ENCODE measurements at places on chromosomes 1 and 21.

- no peak for DNase-seq
Measured at GRCh38 chr1:24551960-24552571, 3.8 kb upstream of the NCMAP start.

DNA sequence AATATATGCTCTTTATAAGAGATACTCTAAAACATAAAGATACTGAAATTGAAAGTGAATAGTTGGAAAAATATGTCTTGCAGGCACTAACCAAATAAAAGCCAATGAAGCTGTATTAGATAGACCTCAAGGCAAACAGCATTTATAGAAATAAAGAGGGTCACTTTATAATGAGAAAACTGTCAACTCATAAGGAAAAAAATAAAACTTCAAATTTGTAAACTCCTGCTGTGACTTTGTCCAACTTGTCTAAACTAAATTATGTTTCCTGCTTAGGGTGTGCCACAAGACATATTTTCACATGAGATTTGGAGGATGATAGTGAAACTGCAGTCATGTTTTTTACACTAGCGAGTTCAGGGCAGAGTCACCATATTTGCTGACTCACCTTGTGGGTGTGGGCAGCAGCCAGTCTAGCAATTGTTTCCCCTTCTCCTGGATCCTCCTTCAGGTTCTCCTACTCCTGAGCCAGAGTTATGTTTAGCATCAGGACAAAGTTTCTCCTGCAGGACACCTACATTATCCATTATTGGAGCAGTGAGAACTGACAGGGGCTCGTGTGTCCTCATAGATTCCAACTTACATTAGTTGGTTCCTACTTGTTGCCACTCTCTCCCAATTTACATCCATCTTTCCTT lies 43.8 kb downstream of the CD53 start:
- DNase-seq, result no peak

DNA sequence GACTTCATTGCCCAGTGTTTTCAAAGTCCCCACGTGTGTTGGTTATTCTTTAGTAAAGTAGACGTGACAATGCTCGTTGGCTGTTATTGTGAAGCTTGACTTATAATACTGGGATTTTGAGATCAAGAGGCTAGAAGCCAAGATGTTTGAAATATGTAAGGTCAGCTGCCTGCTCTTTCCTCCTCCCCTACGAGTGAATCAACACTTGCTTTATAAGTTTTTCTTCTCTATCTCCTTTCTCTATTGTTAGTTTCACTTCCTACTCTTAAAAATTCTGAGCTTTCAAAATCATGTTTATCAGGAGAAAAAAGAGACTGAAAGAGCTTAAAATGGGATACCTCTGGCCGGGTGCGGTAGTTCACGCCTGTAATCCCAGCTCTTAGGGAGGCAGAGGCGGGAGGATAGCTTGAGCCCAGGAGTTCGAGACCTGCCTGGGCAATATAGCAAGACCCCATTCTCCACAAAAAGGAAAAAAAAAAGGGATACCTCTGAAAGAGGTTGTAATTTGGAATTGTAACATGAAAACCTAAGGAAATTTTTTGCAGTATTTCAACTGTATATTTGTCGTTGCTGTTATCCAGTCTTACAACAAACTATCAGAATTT lies 72.0 kb downstream of the EPB41 start:
- no peak for DNase-seq

DNA sequence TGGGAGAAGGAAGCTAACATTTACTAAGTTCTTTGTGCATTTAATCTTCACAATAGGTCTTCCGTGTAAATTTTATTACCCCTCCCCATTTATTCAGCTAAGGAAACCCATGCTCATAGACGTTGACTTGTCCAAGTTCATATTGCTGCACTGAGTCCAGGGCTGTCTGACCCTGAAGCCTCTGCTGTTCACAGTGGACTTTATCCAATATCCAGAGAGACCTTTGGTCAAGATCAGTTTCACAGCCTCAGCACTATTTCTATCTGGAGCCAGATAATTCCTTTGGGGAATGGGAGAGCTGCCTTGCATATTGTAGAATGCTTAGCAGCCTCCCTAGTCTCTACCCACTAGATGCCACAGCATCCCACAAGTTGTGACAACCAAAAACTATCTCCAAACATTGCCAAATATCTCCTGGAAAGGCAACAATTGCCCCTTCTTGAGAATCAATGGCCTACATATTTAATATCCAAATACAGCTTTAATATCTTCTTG lies 26.4 kb downstream of the ILDR2 start:
- no peak for DNase-seq

DNA sequence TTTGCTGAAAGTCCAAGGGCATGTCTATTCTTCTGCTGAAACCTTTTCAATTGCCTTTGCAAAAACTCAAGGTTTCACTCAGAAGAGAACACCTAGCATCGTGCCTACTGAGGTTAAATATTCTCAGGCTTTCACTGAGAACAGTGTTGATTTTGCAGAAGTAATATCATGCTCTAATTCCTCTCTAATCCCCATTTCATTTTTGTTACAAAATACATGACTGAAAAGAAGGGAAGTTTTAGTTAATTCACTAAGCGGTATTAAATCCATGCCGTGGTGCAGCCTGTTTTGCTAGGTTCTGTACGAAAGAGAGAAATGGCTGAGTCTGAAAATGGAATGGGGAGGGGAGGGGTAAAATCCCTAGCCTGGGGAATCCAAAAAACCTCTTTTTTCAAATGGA lies 163.2 kb upstream of the CAMK1G start:
- no peak for DNase-seq

- no peak for DNase-seq
Measured at GRCh38 chr1:162690672-162691434, 58.6 kb downstream of the DDR2 start.

- DNase-seq, result no peak
Measured at GRCh38 chr1:164858096-164858632, 299.2 kb downstream of the PBX1 start.

DNA sequence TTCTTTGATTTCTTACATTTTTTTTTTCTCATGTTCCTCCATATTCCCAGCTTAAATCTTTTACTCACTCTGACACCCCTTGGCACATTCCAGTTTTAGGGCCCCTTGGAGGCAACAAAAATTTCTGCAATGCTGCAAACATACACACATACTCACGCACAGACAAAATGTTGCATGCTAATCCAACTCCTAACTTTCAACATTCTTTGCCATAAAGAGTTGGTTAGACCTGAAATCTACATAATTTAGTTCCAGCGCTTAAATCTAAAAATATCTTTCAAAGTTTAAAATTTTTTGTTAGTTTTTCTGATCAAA lies 103.9 kb downstream of the PTPN14 start:
- DNase-seq, result no peak

DNA sequence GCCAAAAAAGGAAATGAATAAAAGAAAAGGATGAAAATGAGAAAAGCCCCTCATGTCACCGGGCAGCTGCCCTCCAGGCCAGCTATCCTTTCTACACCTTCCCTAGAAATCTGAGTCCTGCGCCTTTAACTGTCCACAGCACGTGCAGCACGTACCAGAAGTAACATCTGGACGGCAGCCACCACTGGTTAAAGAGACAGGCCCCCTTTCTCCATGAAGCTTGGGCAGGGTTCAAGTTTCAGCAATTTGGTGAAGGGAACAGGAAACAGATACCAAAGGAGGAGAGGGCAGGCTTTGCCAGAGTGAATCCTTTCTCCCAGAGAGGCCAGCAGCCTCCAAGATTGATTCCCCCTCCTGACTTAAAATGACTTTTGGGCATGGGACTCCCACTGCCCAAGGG lies 3.6 kb upstream of the KIAA2013 start:
- no peak for DNase-seq

GRCh38 chr21:46146856-46147255 lies 8.5 kb downstream of the FTCD start:
- DNase-seq, result no peak

GRCh38 chr1:40842207-40842606 lies 20.0 kb downstream of the CITED4 start:
- no peak for DNase-seq

DNA sequence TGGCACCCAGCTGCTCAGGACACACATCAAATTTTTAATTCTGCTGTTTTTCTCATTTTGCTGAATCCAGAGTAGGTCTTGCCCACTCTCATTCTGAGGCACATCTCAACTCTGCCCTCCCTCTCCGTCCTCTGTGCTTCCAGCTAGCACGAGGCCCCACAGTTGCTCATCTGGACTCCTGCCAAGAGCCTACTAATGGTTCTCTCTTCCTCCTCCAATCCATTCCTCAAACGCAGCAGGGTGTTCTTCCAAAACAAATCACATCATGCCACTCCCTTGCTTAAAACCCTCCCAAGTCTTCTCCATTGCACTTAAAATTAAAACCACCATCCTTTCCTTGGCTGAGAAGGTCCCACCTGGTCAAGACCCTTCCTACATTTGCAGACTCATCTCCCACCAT lies 49.8 kb upstream of the SCAF4 start:
- DNase-seq, result no peak

- DNase-seq, result no peak
Measured at GRCh38 chr1:61699911-61700851, 24.8 kb downstream of the TM2D1 start.

GRCh38 chr1:31368611-31369107 lies 4.2 kb downstream of the FABP3 start:
- DNase-seq, result no peak

DNA sequence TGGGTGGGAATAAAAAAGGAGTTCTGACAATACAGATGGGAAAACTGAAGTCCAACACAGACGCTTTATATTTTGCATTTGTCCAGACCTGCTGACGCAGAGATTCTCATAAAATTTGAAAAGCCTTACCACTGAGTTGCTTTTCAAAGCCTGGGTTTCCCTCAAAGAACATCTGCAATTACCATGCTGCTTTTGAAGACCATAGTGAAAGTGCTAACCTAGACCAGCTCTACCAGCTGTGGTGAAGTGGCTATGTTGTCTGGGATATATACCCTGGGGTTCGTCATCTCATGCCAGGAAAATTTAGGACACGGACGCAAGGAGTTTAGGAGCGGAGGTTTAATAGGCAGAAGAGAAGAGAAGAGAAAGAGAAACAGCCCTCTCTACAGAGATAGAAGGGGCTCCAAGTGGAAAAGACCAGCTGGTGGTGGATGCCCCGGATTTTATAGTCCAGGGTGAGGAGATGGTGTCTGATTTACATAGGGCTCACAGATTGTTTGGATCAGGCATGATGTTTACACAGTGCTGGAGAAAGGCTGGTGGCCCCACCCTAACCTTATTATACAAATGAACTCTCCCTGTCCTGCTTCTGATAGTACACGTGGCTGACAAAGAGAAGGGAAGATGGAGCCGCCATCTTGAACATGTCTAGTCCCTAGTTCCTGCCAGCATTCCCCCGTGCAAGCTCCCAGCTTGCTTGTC lies 73.8 kb downstream of the AK4 start:
- DNase-seq, result no peak

DNA sequence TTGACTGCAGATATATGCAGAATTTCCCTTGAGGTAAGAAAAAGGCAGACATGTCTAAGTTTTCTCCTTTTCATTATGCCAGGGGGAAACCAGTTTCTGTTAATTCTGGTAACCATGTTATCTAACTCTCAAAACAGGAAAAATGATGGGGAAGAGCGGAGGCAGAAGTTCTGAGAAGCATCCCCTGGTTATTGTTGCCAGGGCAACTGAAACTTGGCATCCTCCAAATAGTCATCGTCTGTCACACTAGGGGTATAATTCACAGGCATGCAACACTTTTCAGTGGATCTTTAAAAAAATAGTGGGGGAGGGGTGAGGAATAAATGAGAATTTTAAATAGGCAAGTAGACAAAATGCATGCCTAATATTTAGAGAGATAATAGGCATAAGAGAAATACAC lies 715.3 kb upstream of the CXADR start:
- no peak for DNase-seq

GRCh38 chr1:111720977-111721786 lies 18.0 kb downstream of the INKA2 start:
- no peak for DNase-seq

- no peak for DNase-seq
Measured at GRCh38 chr1:19009126-19009881, 52.8 kb upstream of the IFFO2 start.

- no peak for DNase-seq
Measured at GRCh38 chr1:56468518-56468917, 110.8 kb downstream of the PLPP3 start.

DNA sequence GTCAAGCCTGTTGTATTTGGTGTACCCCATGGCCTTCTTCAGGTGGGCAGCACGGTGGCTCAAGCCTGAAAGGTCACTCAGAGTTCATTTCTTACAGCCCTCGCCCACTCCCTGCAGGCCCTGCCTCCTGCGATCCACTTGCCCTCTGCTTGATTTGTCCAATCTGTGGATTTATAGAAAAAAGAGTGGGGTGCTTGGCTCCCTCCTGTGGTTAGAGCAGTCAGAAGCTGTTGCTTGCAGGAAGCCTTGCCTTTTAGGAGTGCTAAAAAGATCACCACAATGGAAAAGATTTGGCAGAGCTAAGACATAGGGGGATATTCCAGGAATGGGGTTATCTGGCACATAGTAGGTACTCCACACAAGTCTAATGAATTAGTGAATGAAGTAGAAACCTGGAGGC lies 108.0 kb upstream of the TRABD2B start:
- no peak for DNase-seq

GRCh38 chr1:11481019-11481418 lies 2.1 kb downstream of the DISP3 start:
- DNase-seq, result no peak

DNA sequence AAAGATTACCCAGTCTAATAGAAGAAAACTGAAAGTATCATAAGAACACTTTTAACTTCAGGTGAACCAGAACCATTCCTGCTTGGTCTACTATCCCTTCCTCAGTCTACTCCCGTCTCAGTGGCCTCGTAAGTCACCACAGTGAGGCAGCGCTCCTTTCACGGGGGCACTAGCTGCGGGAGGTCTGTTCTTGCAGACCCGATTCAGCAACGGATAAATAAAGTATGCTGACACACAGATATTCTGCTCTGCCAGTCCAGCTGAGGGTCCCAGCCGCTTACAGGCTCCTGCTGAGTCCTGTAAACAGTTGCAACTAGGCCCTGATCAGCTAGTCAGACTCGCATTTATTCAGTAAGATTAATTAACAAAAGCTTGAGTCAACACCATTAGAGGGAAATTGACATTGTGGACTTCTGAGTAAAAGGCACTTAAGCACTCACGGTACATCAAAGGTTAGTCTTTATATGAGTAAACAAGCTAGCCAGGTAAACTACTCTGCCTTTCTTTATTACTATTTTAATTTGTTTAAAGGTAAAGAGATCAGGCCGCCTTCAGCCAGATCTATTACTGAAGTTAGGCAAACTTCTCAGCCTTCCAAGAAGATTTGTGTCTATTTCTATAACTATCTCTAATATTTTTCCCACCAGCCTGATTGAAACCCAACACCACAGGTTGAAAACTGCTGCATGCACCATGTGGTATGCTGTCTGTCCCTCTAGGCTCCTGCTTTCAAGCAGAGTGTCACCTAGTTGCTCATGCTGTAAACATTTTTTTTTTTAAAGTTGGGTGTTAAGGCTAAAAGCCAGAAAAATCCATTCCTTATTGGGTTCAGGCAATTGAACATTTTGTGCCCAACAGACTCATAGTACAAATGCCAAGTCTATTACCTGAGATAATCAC lies 87.7 kb downstream of the INTS7 start:
- DNase-seq, result no peak
